ENCODE measurements at places on chromosomes 7 and 10.

DNA sequence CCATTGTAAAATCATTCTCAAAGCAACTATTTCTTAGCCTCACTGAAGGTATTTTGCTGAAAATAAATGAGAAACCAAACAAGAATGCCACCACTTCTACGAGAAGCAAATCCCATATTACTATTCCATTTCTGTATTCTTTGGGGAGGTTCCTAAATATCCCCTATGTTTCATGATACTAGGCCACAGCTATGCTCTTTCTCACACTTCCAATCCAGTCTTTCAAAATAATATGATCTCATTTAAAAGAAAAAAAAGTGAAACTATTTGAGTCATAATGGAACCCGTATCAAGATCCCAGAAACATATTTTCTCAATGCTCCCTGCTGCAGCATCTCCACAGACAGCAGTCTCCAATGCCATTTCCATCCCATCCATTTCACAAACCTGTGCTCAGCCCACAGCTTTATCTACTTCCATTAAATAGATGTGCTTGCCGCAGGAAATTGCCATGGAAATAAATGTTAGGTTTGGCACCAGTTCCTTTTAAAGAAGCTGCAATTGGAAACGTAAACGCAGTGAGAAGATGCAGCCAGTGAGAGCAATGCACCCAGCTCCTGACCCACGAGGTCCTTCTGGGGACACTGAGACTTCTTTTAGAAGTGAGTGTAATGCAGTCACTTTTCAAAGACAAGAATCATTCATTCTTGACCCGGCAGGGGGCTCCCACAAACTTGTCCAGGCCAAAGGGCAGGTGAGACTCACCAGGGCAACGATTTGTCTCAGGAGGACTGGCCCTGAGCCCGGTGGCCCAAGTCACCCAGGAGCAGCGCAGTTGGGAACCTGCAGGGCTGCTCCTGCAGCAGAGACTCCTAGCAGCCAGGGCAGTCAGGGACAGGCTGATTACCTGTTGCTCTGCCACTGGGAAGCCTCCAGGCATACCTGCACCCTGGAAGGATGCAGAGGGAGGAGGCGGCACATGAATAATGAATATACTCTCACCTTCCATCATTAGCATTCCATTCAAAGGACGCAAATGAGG, 99.6 kb downstream of the C10orf90 start:
- DNase-seq: no peak

GRCh38 chr10:96093948-96094347, 36.1 kb upstream of the ZNF518A start:
- no peak for DNase-seq

DNA sequence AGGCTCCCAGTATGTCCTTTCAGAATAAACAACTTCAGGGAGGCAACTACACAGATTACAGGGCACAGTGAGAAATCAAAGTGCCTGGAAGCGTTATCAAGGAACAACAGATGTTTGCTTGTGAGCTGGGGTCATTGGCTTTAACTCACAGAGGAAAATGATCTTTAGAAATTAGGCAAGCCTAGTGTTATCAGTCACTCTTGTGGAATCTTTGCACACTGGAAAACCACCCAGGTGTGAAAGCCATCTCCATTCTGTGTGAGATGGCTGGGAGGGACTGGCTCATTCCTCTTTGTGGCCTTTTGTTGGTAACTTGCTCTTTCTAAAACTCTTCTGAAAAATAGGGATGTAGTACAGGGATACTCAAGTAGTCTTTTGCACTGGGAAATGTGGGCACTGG, 716.0 kb downstream of the XPNPEP1 start:
- no peak for DNase-seq

GRCh38 chr7:117350027-117350426, 27.2 kb upstream of the WNT2 start:
- DNase-seq: no peak

GRCh38 chr7:51850126-51850525, 533.5 kb upstream of the COBL start:
- no peak for DNase-seq

DNA sequence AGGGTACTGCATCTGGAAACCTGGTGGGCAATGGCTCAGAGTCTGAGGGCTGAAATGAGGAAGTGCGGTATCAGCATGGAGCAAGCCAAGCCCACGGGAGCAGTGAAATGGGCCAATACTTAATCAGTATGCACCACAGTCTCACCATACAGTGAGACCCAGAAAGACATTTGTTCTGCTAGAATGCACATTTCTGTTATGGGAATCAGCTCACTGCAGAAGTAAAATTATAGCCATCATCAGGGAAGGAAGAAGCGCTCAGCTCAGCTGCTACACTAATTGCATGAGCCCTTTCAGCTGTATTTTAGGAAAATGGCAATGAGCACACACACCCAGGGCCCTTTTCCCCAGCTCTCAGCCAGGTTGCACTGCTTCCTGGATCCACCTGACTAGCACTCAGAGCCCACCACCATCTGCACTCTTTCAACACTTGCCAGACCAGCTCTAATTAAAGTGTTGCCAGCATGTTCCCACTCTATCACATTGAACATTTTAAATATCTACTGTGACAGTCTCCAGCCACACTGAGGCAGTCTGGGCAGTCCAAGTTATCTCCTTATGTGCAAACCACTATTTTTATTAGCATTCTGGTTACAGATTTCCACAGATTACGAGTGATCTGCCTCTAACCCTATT, 44.2 kb upstream of the PIK3AP1 start:
- no peak for DNase-seq

DNA sequence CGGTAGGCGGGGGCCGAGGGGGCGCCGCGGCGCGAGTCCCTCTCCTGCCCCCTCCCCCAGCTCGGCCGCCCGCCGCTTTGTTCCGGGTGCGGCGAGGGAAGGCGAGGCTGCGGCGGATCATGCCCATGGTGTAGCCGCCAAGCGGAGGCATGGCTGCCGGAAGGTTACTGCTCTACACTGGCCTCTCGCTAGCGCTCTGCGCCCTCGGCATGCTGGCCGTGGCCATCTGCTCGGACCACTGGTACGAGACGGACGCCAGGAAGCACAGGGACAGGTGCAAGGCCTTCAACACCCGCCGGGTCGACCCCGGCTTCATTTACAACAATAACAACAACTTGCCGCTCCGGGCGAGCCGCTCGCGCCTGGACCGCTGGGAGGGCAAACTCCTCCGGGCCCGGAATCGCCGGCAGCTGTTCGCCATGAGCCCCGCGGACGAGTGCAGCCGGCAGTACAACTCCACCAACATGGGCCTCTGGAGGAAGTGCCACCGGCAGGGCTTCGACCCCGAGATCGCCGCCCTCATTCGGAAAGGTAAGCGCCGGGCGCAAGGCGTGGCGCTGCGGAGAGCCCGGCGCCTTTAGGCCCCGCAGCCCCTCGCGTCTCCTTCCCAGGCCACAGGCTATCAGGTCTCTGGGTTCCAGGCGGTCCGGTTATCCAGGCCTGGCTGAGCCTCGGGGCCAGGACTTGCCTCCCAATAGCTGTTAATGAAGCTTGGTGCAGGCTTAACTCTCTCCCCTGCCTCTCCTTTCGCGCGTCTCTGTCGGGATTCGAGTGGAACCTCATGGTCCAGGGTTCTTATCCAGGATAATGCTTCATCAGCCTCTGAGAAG, 513 bp downstream of the TMEM178B start:
- no peak for DNase-seq

- no peak for DNase-seq
Measured at GRCh38 chr10:43667317-43667731, 18.6 kb upstream of the ZNF32 start.

GRCh38 chr10:7038416-7038815, 372.4 kb downstream of the SFMBT2 start:
- no peak for DNase-seq

DNA sequence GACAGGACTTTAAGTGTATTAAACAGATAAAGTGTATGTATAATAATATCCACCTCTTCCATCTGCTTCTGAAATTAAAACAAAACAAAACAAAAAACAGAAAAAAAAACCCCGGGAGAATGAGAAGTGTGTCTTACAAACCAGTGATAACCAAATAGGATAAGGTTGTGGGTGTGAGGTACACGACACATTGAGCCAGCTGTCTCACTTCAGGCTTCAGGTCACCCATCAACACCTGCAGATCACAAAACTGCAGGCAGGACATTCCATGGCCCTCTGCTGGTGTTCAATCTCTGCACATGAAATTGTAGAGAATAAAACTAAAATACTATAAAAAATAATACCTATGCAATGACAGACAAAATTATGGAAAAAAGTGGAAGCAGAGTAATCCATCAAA, 339.9 kb downstream of the SFMBT2 start:
- DNase-seq: no peak

DNA sequence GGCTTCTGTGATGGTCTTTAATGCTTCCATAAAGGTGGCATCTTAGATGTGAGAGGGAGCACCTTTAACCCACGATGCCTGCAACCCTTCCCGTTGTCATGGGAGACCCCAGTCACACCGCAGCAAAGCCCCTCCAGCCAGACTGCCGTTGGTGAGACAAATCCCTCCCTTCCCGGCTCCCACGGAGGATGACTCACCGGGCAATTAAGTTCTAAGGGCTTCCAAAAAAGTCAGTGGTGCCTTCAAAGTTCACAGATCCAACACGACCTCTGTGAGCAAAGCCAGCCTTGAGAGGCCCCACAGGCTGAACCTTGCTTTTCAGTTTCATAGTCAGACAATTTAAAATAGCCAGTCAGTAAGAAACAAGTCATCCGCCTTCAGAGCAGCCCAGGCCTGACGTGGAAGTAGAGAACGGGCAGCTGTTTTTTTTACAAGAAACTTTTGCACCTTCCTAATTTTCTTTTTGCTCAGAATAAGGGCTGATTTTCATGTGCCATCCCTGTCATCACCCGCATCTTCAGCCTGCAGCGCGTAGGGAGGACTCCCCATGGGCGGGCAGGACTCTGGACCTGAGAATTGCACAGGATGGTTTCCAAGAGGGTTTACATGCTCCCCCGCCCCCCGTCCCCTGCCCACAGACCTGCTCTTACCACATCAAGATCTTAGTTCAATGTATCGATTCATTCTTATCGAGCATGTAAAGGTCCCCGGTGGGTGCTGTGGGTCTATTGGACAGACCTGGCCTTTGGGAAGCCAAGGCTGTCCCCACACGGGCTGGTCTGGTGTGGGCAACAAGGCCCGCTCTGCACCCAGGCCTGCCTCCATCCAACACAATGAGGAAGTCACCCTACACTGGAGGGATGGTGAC, 333.9 kb downstream of the DNAJB6 start:
- DNase-seq: no peak

GRCh38 chr10:92756201-92757065, 66.7 kb downstream of the HHEX start:
- no peak for DNase-seq

GRCh38 chr7:73449422-73449821, 15.8 kb downstream of the FZD9 start:
- DNase-seq: no peak

DNA sequence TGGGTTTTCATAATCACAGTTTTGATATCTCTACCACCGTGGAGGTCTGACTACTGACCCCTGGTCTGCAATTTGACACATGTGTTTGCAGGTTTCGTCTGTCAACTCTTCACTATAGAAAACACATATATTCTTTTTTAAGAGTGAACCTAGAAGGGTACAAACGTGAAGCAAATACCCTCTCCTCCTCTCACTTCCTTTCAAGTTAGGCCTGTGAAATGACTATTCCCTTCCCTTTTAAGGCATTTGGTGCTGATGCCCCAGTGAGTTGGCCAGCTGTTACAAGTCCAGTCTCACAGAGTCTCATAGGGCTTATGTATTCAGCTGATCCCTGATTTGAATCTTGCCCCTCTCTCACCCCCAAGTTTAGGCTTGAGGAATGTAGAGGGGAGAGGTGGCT, 742.0 kb upstream of the IGFBP3 start:
- DNase-seq: no peak

DNA sequence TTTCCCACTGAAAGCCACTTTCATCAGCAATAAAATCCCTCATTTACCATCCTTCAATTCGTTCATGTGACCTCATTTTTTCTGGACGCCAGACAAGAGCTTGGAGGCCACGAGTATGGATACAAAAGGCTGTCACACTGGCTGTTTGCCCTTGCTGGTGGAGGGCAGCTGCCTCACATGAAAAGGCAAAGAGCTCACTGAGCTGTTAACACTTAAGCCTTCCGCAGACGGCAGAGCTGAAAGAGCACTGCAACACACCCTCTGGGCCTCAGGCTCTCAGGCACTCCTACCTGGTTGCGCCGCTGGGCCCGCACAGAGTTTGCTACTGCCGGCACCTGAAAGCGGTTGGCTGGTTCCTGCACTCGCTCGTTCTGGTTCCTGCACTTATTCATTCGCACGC, 193.5 kb downstream of the CFTR start:
- no peak for DNase-seq

GRCh38 chr7:114857605-114858004, 64.3 kb upstream of the MDFIC start:
- no peak for DNase-seq

DNA sequence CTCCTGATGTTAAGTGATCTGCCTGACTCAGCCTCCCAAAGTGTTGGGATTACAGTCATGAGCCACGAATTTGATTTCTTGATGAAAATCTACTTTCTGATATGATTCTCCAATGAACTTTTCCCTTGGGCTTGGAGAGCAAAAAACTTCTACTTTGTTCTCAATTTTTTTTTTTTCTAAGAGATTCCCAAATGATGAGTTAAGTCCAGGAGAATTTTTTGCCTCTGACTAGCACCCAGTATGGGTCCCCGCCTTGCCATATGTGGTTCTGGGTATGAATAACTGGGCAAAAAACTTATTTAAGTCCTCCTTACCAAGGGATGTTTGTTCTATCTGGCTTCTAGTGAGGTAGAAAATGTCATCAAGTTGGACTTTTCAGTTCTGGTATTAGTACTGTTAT, 147.9 kb upstream of the LYZL1 start:
- DNase-seq: no peak

DNA sequence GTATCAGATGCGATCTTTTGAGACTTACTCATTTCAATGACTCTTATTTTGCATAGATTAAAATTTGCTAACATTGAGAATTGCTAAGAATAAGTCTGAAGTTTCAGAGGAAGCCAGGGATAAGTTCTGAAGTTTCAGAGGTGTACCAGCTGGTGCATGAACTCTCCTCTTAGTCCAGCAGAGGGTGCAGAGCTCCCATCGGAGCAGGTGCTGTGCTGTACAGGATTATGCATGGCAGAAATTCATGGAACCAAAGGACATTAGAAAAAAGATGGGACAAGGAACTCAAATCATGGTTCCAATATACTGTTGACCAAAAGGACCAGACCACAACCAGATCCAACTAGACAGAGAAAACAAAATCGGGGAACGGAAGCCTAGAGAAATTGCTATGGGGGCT, 41.9 kb downstream of the MGAM2 start:
- DNase-seq: no peak

DNA sequence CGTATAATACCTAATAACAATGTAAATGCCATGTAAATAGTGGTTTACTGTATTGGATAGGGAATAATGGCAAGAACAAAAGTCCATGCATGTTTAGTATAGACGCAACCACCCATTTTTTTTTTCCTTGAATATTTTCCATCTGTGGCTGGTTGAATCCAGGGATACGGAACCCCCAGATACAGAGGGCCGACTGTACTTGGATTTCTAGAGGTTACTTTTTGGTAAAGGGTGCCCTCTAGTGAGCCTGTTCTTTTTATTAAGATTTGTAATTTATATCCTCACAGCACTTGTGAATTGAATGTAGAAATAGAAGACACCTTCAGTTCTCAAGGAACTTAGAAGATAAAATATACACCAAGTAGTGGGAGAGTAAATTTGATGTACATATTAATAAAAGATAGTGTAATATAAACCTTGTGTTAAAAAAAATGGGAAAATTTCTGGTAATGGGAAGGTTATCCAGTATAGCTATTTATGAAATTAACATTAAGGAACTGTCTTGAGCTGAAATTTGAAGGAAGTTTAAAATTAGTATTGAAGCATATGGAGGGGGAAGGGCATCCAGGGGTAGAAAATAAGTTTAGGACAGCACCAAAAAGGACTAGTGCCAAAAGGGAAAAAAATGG, 32.0 kb downstream of the EXOC6 start:
- no peak for DNase-seq

Data from activated CD4-positive, alpha-beta T cell treated with anti-CD3 and anti-CD28 coated beads for 24 hours (primary cell).